ENCODE measurements at places on chromosomes 2 and 18.
A peak's percentile ranks its signal among the peaks of the same experiment; 100 is the strongest.

- DNase-seq, result no peak
Observed at GRCh38 chr18:22871809-22872525, 61.2 kb upstream of the RBBP8 start.

GRCh38 chr18:23689031-23689615 lies at the start of gene LAMA3:
Gene LAMA3 (plus strand): TSS chr18:23689453. CDS start chr18:23689684, 231 bp downstream.
- peak; percentile 3 for DNase-seq

GRCh38 chr18:45169610-45170009 lies 445.7 kb upstream of the SLC14A2 start:
- DNase-seq, result no peak

- DNase-seq, result no peak
Observed at GRCh38 chr2:20972792-20973565, 70.9 kb downstream of the APOB start.

GRCh38 chr2:240997856-240998705 lies at the start of gene SNED1:
Gene SNED1 (plus strand): TSS chr2:240998618. CDS start chr2:240998838, 220 bp downstream.
- peak; percentile 24 for DNase-seq

- DNase-seq, result no peak
Observed at GRCh38 chr18:25561918-25562317, 210.0 kb upstream of the ZNF521 start.

DNA sequence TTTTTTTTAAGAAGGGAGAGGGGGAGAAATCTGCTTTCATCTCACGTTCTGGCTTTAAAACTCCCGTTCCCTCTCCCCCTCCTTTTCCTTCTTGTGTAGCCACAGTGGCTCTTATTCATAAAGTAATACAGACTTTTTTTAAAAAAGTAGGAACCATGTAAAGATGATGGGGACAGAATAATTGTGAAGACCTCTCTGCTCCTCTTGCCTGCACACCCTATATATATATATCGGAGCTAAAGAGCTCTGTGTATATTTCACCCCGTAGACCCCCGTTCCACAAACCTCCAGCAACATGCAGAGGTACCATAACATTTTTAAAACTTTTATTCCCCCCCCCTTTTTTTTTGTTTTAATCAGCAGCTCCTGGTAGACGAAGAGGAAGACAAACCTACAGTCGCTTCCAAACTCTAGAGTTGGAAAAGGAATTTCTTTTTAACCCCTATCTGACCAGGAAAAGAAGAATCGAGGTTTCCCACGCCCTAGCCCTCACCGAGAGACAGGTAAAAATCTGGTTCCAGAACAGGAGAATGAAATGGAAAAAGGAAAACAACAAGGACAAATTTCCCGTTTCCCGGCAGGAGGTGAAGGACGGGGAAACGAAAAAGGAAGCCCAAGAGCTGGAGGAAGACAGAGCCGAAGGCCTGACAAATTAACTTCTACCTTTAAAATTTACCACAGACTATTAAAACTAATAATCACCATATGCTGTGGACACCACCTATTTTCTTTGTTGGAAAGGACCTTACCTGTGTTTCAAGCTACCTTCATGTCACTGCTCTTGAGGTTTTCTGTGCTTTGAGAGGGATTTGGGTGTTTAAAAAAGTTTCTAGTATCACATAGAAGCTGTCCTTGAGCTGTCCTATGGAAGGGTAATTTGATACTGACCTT lies 1.7 kb downstream of the HOXD8 start:
- no peak for DNase-seq

DNA sequence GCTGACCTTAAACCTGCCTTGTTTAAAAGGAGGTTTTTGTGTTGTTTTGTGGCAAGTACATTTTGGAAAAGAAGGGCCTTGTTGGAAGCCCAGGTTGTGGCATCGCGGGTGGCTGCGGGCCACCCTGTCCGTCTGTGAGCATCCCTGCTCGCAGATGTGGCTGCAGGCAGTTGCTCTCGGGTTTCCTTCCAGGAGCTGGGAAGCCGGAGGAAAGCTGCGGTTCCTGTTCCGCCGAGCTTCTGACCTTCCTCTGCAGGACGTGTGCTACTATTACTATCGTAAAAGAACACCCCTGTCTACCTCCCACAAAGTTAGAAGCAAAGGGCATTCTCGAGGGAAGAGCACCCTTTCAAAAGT lies 766 bp downstream of the MFF start:
- no peak for DNase-seq

DNA sequence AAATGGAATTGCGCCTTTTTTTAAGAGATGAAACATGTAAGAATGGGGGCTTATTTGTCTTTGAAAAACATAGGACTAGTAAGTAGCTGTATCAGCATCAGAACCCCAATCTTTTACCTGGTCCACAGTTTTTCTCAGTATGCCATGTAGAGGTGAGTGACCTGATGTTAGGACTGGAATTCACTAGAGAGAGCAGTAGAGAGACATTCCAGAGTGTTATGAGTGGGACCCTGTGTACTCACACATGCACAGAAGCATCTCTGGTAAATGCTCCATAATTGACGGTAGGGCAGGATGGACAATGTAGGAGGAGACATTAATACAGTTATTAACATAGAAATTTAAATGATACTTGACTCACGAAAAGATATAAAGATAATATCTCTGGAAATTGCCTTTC lies 1.4 kb upstream of the GALNT13 start:
- DNase-seq, result no peak

DNA sequence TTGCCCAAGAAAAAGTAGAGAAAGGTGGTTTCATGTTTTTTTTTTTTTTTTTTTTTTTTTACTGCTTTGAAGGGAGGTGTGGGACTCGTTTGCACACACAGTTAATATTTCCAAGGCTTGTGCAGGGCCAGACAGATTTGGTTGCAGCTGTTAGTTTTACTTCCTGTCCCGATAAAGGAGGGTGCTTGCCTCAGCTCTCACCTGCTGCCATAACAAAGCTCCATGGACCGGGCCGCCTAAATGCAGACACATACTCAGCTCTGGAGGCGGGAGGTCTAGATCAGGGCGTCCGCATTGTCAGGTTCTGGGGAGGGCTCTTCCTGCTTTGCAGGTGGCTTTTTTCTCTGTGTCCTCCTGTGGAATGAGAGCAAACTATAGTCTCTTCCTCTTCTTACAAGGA lies 69.9 kb downstream of the ODC1 start:
- DNase-seq, result no peak

DNA sequence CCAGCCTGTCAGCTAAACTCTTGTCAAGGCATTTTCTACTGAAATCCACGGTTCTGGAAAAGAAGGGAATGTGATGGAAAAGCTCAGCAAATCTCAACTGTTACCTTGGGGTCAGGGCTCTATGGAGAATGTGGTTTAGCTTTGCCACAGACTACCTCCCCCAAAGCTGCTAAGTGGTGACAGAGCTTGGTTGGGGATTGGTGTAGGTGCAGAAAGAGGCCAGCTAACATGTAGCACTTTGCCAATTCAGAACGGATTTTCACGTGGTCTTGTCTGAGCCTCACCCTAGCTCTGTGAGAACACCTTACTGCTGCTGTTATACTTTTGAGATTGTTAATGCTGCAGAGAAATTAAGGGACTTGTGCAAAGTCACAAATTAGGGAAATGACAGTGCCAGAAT lies 331.1 kb downstream of the RND3 start:
- no peak for DNase-seq

- DNase-seq, result no peak
Observed at GRCh38 chr18:34872066-34872465, 162.0 kb downstream of the DTNA start.

GRCh38 chr2:167450364-167450763 lies 562.1 kb downstream of the XIRP2 start:
- DNase-seq, result no peak

DNA sequence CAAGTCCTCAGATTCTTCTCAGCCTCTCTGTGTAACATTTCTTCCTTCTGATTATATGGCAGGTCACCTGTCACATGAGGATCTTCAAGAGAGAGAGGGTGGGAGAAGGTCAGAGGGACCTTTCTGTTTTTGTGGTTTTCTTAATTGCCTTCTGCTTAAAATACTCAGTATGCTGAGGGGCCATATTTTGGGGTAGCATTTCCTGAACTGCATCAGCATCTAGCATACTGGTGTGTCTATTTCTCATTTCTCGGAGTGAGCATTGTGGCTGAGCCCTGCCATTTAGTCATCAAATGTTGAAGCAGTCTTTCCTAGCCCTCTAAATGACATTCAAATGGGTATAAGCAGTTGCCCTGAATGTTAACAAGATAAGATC lies 162.7 kb downstream of the MYO3B start:
- DNase-seq, result no peak

GRCh38 chr2:225002656-225003045 lies 39.6 kb downstream of the DOCK10 start:
- DNase-seq, result peak; percentile 24

GRCh38 chr2:69950241-69950640 lies 11.2 kb downstream of the ASPRV1 start:
- no peak for DNase-seq

GRCh38 chr2:64924170-64924934 lies 64.8 kb upstream of the SLC1A4 start:
- no peak for DNase-seq

DNA sequence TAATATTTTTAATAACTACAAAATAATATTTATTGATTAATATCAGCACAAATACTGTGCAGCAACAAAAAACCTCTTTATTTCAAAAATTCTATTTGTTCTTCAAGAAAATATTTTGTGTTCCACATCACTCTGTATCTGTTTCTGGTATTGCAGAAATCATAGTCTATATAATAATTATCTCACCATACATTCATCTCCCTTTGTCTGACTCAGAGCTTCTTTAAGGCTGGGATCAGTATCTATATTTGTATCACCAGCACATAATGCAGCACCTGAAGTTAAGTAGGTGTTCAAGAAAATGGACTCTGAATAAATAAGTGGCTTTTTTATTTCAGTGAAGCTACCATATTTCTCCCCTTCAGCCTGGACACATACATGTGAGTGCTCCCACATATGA lies 1.6 kb upstream of the MARCHF4 start:
- DNase-seq, result no peak

GRCh38 chr2:41222593-41222992 lies 770.7 kb upstream of the SLC8A1 start:
- DNase-seq, result no peak

- DNase-seq, result no peak
Observed at GRCh38 chr2:135736546-135736945, 5.1 kb upstream of the UBXN4 start.

DNA sequence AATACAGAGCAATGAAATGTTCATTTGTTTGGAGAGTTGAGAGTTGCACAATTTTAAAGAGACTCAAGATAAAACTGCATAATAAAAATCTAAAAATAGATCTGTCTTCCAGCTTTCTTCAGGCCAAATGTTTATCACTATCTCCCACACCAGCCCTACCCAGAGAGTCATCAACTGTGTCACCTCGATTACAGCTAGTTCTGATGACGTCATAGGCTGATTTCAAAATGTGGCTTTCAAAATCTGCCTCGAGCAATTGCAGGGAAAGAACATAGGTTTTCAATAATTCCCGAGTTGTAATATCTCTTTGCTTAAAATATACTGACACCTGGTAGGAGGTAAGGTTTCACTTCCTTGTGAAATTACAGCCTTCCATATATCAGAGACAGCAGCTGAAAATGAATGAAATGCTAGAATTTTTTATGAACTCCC lies 677.6 kb upstream of the ID2 start:
- DNase-seq, result no peak

DNA sequence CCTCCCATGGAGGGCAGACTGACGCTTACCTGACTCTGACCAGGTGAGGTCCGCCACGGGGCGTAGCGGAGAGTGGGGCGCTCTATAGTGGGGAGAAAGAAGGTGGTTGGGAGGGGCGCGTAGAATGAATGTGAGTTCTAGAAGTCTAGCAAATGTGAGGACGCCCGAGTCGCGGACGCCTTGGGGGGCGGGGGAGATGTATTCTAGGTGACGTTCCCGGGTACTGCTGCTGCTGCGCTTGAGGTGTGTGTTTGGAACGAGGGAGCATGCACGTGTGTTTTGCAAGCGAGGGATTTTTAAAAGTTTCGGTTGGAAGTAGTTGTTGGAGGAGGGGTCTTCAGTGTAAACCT lies 758 bp downstream of the RIF1 start:
- peak; percentile 13 for DNase-seq

GRCh38 chr2:53467467-53468180 lies 300.0 kb upstream of the CHAC2 start:
- DNase-seq, result no peak

- no peak for DNase-seq
Observed at GRCh38 chr2:137507237-137507636, 457.0 kb upstream of the HNMT start.

DNA sequence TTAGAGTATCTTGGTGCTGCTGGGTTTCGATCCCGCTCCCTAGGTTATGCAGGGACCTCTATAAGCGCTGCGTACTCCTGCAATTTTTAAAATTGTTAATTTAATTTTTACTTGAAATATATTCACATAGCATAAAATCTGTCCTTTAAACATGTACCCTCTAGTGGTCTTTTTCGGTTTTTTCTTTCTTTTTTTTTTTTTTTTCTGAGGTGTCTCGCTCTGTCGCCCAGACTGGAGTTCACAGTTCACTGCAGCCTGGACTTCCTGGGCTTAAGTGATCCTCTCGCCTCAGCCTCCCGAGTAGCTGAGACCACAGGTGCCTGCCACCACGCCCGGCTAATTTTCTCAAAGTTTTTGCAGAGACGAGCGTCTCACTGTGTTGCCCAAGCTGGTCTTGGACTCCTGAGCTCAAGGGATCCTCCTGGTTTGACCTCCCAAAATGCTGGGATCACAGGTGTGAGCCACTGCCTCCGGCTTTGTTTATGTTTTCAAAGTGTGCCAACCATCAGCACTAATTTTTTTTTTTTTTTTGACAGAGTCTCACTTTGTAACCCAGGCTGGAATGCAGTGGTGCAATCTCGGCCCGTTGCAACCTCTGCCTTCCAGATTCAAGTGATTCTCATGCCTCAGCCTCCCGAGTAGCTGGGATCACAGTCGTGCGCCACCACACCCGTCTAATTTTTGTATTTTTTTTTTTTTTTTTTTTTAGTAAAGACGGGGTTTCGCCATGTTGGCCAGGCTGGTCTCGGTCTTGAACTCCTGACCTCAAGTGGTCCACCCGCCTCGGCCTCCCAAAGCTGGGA lies 585 bp upstream of the MOB1A start:
- no peak for DNase-seq

- DNase-seq, result no peak
Observed at GRCh38 chr2:45937990-45938389, 286.5 kb downstream of the PRKCE start.

- DNase-seq, result no peak
Observed at GRCh38 chr2:26850505-26850904, 2.6 kb downstream of the DPYSL5 start.

- no peak for DNase-seq
Observed at GRCh38 chr2:34159901-34160300, 560.8 kb upstream of the FAM98A start.

- DNase-seq, result no peak
Observed at GRCh38 chr18:1056404-1056803, 151.7 kb downstream of the ADCYAP1 start.

DNA sequence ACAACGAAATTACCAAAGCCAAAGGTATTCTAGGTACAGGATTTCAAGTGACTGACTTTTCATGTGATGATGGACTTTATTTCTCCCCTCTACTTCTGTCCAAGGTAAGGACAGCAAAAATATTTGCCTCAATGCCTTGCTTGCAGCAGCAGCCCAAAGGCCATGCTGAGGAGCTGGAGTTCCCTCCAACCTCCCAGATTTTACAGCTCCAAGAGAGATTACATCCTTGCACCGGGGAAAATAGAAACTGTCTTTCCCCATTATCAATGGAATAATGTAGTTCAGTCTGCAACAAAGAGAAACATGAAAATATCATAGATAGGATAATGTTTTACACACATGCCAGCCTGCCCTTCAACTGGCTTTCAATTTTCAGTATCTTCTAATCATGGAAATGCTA lies 13.5 kb downstream of the HSPD1 start:
- DNase-seq, result no peak

All from stimulated activated CD8-positive, alpha-beta memory T cell treated with anti-CD3 and anti-CD28 coated beads, Interleukin-7, amount 100 ng/mL, for 4 hours (primary cell).